ENCODE measurements at places on chromosomes 12 and 14.
A peak's percentile ranks its signal among the peaks of the same experiment; 100 is the strongest.

DNA sequence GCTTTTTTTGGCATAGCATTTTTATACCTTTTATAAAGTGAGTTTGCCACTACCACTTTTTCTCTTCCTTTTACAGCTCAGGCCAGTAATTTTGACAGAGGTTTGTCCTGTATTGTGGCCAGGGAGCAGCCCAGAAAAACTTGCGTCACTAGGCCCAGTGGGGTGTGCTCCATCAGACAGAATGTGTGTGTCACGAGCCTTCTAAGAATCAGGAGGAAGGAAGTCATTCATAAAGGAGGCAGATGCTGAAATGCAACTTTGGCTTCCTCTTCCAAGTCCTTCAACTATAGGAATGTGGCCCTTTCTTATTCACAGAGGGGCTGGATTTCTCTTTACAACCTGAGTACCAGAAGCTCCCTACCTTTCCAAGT lies 10.1 kb upstream of the RAB35 start:
- DNase-seq = peak; percentile 52

DNA sequence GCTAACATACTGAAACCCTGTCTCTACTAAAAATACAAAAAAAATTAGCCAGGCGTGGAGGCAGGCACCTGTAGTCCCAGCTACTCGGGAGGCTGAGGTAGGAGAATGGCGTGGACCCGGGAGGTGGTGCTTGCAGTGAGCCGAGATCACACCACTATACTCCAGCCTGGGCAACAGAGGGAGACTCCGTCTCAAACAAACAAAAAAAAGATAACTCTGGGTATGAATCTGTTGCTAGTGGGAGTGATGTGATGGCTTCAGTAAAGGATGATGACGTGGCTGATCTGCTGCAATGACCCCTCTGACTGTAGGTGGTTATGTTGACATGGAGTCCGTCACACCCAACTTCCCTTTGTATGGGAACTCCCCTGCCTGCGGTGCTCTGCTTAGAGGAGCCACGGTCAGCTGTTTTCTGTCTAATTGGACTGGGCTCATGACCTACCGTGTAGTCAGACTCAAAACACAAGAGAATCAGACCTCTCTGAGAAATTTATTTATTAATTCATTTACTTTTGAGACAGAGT lies 59.1 kb upstream of the MED13L start:
- DNase-seq = no peak

DNA sequence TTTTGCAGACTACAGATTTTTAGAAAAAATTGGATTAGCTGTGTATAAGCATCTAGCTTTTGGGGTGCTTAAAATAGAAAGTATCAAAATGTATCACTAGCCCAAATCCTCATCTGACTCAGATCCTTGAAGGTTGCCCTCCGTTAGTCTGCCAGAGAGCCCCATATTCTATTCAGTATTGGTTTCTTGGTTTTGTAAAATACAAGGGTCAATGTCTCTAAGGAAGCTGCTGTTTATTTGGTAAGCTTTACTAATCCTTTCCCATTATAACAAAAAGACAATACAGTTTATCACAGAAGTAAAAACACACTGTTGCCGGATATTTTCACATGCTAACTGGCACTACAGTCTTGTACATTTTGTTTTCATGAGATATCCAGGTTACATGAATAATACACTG lies 92.8 kb upstream of the PTHLH start:
- DNase-seq = no peak

GRCh38 chr14:83863042-83863774 lies 1666.7 kb upstream of the FLRT2 start:
- no peak for DNase-seq

Data from AG08395 (cell line).